IMR-90 (cell line): ENCODE measurements at places on chromosomes 1 and 21. TPM values are rescaled to one million over a fixed set of nuclear protein-coding genes. Genes with fewer than 3 reads are reported as not detected.

DNA sequence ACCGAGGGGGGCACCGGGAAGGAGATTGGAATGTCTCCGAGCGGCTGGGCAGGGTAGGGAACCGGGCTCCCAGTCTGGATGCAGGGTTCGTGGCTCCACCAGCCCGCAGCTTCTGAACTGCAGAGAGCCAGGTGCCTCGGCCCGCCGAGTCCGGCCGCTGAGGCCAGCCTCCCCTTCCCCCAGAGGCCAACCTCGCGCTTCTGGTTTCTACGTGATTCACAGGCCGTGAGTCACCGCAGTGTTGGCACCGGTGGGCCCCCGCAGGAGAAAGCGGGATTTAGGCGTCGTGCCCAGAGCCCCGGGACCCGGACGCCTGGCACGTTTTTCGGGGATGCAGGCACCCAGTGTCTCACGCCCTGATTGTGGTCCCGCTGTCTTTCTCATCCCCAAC lies 458 bp downstream of the CRABP2 start:
- DNase-seq: peak; percentile 75

DNA sequence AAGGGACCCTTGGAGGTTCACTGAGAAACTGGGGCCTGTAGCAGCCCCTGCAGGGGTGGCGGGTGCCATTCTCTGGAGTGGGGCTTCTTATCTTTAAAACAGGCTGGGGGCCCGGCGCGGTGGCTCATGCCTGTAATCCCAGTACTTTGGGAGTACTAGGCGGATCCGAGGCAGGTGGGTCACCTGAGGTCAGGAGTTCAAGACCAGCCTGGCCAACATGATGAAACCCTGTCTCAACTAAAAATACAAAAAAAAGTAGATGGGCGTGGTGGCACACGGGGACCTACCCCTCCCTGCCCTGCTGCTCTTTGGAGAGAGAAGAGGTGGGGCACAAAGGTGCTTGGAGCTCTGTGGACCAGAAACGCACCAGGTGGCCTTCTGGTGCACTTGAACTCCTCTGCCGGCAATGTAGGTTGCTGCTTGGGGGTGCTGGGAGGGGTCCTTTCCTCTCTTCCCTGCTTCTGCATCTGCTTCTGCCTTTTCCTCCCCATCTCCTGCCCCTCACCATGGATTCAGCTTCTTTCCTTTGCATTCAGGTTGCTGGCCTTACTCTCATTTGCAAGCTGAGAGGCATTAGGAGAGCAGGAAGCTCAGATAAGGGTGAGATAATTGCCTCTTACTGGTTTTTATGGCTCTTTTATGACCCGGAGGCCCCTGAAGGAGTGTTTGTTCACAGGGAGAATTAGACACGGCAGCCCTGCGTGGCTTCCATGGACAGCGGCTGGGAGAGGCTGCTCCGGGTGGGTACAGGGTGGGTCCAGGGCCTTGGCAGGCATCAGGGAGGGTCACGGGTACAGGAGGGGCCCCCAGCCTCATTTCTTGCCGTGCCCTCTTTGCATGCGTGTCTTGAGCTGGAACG lies 57.4 kb downstream of the ARHGEF10L start:
- no peak for DNase-seq

GRCh38 chr1:205001162-205001561 lies 41.9 kb upstream of the CNTN2 start:
- DNase-seq: no peak

DNA sequence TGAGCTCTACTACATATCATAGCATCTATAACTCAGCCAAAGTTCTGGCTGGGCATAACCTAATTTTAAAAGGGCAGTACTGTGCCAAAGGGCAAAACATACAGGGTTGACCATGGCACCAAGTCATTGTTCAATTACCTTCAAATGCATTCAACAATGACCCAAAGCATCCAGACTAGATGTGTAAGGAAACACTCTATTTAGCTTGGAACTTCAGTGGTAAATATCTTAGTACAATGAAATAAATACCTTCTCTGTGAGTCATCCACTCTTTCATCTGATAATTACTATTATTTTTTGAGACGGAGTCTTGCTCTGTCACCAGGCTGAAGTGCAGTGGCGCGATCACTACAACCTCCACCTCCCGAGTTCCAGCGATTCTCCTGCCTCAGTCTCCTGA lies 70.0 kb downstream of the NVL start:
- no peak for DNase-seq

- DNase-seq: no peak
Measured at GRCh38 chr1:20215716-20216115, 29.4 kb upstream of the PLA2G2C start.

DNA sequence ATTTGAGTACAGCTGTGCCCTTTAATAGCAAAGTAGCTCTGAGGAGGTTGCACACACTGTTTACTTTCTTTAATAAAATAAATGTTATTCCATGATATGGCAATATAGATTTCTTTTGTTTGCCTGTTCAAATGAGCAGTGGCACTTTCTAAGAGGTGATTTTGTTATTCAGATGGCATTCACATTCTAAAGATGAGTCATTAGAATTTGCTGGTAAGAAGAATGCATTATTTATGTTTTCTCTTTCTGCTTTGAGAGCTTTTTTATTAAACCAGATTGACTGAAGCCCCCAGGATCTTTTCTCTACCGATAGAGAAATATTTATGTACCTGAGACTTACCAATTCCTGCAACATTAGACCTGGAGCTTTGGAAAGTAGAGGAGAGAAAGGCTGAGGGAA lies 11.2 kb upstream of the LEPR start:
- DNase-seq: no peak

DNA sequence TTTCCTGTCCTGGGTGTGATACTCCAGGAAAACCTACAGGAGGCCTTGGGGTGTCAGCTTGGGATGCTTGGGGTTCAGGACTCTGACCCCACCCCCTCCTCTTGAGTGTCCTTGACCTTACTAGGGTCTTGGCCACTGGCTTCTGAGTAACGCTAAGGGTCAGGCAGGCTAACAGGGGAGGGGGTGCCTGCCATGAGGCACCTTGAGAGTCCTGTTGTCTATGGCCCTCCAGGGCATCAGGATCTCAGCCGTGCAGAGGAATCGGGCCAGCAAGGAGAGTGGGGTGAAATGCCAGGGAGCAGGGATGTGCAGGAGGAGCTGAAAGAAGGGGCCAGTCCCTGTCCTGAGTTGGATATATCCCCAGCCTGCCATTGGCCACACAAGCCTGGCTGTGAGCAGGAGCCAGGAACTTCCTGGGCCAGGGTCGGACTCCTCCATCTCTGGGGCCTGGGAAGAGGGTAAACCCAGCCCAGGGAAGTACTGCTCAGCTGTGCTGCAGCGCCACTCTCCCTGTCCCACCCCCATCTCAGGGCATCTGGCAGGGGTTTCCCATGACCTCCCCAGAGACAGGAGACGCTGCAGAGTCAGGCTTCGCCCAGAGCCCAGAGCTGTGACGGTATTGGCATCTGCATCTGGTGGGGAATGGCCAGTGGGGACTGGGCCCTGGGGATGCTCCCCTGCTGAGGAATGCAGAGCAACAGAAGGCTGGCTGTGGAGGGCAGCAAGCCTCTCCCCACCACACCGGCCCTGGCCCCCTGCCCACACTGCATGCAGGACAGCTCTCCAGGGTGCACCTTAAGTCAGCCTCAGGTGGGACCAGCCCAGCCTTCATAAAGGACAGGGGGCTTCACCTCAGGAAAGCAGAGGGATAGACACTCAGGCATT lies 6.3 kb downstream of the KIF21B start:
- no peak for DNase-seq

DNA sequence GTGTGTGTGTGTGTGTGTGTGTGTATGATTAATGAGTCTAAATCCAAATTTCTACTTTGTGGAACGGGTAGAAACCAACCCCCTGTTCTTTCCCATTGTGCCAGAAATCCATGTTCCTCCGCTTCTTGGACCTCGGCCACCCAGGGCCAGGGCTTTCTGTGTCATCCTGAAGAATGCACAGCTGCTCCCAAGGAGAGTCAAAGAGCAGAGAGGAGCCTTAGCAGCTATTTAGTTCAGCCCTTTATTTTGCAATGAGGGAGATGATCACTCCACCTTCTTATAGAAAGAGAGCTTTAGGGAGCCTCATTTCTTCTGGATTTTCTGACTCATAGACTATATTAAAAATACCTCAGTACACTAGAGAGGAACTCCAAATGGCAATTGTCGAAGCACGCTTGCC lies 489.3 kb upstream of the VAMP3 start:
- peak; percentile 95 for DNase-seq

DNA sequence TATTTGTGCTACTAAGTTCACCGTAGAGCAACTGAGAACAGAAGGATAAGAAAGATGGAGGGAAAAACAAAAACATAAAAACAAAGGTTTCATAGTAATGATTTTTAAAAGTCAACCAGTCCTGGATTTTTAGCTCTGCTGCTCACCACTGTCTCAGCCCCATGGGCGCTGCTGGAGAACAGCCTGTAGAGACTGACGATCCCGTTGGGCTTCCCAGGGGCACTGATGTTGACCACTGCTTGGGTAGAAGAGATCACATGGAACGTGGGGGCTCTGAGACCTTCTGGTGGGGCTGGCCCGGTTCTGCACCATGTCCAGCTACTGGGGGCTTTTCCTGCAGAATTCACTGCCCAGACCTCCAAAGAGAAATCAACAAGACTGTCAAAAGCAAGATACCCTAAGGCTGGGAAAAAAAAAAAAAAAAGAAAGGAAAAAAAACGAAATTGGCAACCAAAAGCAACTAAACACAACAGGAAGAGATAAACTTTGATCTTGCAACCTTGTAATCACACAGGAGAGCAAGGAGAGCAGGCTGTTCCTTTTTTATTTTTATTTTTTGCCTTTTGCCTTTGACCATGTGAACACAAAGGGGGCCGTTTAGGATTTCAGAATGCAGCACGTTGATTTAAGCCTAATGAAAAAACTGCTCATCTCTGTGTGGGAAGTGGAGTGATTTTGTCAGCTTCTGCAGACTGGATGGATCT lies 83.5 kb downstream of the KCTD3 start:
- no peak for DNase-seq

DNA sequence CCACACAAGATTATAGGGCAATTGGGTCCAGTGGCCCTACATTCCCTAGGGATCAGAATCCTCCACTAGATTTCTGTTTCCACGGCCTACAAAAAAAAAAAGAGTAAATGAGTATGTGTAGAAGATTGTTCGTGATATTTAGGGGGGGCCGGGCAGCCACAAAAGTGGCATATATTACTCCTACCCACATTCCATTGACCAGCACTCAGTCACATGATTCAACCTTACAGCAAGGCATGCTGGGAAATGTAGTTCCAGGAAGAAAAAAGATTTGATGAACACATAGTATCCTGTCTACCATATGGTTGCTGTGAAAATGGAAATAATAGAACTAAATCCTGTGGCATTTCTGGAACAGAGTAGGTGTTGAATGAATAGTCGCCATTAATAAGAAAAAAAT lies 43.4 kb upstream of the GJB5 start:
- no peak for DNase-seq

The BSND gene
- total RNA-seq: not detected in 2 replicates

The SPRR3 gene
- total RNA-seq: not detected in 2 replicates

The FAM43B gene
- total RNA-seq: not detected in 2 replicates

The NPHP4 gene
- total RNA-seq: 1.4 and 2.0 TPM in 2 replicates
